ENCODE measurements at places on chromosomes 13 and 19.
A peak's percentile ranks its signal among the peaks of the same experiment; 100 is the strongest.

DNA sequence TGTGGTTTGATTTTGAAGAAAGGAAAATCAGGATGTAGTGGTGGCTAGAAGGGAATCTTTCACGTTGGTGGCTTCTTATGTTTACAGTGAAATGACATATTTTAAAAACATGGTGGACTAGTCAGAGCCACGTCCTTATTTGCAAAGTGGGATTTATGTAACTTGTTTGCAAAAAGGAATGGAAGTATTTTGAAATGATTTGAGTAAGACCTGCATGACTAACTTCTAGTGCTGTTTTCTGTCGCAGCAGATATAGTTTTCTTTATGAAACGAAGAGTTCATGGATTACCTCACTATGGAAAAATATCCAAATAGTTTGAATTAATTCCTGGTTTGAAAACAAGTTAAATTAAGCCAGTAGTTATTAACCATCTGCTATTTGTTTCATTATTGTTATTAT, 476.5 kb downstream of the MYO16 start:
- DNase-seq: no peak

DNA sequence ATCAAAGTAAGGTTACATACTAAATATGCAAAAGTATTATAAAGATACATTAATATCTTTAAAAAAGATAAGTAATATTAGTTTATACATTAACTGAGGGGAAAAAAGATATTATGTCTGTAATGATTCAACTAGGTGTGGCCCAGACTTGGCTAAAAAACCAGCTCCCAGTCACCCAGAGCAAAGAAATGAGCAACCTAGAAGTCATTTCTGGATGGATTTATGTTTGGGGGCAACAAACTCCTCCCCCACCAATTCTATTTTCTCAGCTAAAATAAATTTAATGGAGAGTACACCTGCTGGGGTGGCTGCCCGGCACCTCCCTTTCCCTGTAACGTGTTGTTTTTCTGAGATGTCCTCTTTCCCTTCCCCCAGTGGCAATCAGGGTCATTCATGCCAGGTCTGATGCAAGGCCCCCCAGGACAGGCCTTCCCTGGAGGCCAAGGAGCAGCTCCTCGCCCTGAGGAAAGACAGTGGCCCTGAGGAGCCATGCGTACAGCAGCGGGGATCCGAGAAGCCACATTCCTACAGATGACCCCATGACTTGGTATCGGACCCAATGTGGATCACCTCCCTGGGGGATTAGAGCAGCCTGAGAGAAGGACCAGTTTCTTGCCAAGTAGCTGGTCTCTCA, 78.6 kb upstream of the DOCK9 start:
- no peak for DNase-seq

- DNase-seq: no peak
These were observed 224.7 kb downstream of the ZNF536 start for GRCh38 chr19:30596813-30597399.

- DNase-seq: no peak
These were observed 7.3 kb upstream of the OR7D2 start for GRCh38 chr19:9171393-9171991.

DNA sequence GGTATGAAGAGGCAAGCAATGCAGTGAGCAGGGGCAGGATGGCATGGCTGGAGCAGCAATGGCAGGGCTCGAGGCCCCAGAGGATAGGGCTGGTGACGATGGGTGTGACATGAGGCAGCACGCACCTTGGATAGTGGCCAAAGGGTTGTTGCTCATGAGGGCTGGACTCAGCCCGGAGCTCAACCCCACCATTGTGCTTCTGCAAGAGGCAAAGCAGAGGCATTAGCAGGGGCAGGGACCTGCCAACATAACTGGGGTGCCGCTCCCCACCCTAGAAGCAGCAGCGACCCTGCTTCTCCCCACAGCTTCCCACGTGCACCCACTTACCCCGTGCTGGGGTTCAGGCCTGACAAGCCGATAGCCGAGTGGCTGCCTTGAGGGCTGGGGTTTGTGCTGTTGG, 15.8 kb downstream of the ZNF574 start:
- no peak for DNase-seq

DNA sequence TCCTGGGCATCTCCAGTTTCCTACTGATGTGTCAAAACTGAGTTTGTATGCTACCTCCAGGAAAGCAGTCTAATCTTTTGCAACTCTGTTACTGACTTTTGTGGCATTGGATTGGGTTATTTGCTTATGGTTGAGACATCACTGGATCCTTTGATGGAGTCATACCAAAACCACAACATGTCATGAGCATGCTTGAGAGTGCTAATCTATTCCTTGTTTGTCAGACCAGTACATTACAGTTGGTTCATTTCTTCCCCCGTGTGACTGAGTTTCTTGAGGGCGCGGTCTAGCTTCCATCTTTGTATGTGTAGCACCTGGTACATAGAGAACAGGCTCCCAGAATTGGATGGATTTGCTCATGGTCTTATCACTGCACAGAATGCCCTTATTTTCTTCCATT, 43.2 kb downstream of the SUGT1 start:
- no peak for DNase-seq

DNA sequence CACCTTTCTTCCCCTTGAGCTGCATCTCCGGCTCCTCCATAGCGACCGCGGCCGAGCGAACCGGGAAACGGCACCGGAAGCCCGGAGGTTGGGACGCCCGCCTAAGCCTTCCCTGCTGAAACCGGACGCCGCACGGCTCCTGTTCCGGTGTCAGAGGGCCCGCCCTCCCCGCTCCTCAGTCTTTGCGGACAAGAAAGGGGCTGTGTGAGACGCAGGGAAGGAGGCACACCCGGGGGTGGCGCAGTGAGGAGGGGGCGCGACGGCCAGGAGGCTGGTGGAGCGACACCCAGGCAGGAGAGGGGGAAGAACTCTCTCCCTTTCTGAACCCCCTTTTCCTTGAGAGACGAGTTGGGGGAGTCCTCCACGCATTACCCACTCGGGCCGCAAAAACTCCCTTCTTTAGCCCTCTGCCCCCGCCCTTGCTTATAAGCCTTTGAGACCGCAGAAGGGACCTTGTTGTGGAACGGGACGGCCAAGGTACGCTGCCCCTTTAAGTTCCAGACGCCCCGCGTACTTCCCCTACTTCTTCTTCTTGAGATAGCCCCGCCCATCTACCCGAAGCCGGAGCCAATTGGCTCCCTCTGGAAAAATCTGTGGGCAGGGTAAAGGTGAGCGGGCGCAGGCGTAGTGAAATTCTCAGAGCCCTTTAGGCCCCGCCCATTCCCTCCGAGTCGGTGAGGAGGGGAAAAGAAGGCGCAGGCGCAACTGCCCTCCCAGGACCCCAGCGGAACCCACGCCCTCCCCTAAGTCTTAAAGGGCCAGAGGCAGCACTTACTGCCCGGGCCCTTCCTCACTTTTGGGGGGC, at the start of the genes BORCS8 and RFXANK:
TSS of gene BORCS8 (minus strand) at position 75 of the 805 bp plus-strand sequence. CDS start at position 40, 35 bp downstream.
TSS of gene RFXANK (plus strand) at position 181 of the 805 bp plus-strand sequence. CDS start 1,689 bp downstream, outside the sequence.
- peak; percentile 99 for DNase-seq

DNA sequence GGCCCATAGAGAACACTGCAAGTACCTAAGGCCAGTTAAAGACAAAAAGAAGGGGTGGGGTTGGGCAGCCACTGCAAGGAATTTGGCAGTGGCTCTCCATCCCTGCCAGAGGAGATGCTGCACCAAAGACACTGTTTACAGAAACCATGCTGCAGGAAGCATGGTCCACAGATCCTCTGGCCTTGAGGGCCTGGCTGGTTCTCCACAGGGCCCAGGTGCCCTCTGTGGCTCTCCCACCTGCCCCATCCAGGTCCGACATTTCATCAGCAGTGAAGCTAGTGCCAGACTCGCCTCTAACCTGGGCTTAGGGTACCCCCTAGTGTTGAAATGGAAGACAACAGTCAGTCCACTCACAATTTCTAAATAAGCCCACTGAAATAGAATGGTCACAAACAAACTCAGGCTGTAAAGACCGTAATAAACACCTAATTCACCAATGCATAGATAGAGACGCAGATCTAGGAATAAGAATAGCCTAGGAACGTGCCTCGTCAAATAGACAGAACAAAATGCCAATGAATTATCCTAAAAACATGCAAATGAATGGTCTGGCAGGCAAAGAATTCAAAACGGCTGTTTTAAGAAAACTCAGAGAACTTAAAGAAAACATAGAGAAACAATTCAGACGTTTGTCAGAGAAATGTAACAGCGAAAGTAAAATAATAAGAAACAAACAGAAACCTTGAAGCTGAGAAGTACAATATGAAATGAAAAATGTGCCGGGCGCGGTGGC, 23.3 kb downstream of the LYPD4 start:
- DNase-seq: peak; percentile 74

- DNase-seq: no peak
These were observed 30.7 kb upstream of the ZNF429 start for GRCh38 chr19:21474671-21475181.

DNA sequence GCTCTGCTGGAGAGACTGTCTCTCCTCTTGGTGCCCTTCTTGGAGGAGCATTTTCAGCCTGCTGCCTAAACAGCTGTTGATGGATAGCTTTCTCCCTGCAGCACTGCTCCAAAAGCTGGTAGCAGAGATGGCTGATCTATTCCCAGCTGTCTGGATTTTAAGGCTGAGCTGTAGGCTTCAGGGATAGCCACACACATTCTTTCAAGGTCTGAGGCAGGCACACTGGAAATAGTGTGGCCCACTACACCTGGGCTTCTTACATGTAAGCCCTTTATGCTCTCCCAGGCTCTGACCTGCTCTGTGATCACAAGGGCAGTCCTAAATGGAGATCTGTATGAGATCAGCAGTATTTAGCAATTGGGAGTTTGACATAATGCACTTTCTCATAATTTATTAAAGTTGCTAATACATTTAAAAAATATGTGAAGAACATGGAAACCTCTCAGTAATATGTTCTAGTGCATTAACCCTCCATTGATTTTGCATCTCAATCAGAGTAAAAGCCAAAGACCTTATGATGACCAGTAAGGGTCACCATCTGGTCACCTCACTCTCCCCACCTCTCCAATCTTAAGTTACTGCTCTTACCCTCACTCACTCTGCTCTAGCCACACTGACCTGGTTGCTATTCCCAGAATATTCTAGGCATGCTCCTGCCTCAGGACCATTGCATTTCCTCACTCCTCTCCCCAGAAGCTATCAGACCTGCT, 91.6 kb downstream of the MBNL2 start:
- DNase-seq: no peak

DNA sequence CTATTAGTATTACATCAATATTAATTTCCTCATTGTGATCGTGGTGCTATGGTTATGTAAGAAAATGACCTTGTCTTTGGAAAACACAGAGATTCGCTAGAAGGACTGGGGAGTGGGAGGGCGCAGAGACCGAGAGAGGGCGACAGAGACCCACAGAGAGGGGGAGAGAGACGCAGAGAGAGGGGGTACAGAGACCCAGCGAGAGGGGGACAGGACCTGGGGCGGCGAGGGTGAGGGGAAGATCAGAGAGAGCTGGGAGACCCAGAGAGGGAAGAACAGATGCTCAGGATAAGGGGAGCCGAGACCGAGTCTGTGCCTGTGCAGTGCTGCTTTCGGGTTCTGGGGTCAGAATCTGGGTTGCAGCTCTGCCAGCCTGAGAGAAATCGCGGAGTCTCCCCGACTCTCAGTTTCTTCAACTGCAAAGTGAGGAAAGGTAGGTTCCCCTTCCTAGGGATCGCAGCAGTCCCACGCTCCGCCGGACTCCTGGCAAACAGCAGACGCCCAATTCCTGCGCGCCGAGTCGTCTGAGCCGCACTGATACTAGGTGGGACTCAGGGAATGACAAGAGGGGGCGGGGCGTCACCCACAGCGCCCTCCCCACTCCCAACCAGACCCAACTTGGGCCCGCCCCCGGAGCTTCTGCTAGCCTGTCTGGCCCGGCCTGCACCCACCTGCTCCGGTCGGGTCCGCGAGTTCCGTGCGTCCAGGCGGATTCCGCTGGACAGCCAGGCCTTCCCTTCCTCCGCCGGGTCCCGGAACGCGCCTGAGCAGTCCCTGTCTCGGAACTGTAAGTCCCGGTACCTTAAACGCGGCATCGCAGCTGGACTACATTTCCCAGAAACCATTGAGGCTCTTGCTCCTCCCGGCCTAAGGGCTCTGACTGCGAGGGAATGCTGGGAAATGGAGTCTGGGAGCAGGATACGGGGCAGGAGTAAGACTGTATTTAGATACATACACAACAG, 15.3 kb downstream of the IZUMO2 start:
- DNase-seq: peak; percentile 84

DNA sequence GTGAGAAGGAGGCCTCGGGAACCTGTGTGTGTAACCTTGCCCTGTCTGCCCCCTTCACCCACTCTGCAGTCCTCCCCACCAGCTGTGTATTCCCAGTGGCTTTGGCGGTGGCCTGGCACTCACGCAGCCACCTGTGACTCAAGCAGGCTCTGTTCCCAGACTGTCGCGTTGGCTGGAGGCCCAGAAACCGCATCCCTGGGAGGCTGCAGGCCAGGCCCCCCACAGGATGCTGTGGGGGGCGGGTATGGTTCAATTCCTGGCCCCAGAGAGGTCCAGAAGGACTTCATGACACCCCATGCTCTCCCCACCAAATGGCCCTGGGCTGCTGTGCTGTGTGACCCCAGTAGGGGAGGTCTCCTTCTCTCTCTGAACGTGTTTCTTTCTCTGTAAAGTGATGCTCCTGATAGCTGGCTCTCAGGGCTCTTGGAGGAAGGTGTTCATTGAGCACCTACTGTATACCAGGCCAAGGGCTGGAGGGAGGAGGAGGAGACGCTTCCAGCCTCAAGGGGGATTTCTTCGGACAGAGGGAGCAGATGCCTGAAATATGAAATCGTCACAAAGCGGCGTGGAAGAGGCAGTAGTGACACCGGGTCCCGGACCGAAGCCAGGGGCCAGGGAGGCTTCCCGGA, 1.9 kb upstream of the LINGO3 start:
- DNase-seq: no peak

DNA sequence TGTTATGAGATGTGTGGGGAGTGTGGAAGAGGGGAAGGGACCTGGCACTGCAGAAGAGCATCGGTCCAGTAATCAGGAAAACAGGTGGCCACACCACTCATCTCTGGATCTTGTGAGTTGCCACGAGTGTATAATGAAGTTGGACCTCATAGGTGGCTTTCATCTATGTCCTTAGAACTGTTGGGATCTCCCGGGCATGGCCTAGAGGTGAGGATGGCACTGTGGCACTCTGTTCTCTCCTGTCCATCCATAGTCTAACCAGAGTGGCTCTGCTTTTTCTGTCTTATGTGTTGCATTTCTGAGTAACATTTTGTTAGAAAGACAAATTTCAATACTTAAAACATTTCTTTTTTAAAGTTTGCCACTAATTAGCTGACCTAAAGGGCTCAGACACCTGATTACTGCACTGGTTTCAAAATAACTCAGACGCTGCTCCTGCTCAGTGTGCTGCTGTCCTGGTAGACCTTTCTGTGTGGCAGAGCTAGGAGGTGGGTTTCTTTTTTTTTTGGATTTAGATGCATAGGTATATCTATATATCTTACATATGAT, 5.5 kb downstream of the CNMD start:
- no peak for DNase-seq

GRCh38 chr13:41649659-41650058, 192.3 kb downstream of the RGCC start:
- DNase-seq: peak; percentile 19
